Transverse colon (tissue), 4 donors: ENCODE measurements at places on chromosomes 4 and X.

GRCh38 chr4:23931489-23931830, 41.6 kb upstream of the PPARGC1A start:
- DNase-seq: no peak
- H3K27ac ChIP-seq: peak overlapping the region; percentile 66
- H3K4me1 ChIP-seq: peaks cover 6% of the 10 kb centered on the region
- no peaks in the 10 kb centered on the region for H3K36me3 ChIP-seq

- H3K27me3 ChIP-seq: no peaks in the 10 kb centered on the region
- no peaks in the 10 kb centered on the region for H3K36me3 ChIP-seq
- H3K27ac ChIP-seq: no peak overlapping the region
- no peaks in the 10 kb centered on the region for H3K4me1 ChIP-seq
- no peak for DNase-seq
Measured at GRCh38 chr4:119693126-119693525, 64.5 kb upstream of the PDE5A start.

- peak overlapping the region; percentile 53 for H3K4me3 ChIP-seq
- DNase-seq: peak; percentile 20
- peaks cover 4% of the 10 kb centered on the region for H3K4me1 ChIP-seq
- H3K27ac ChIP-seq: peak overlapping the region; percentile 86
- H3K27me3 ChIP-seq: no peaks in the 10 kb centered on the region
Measured at GRCh38 chrX:19886883-19887531, 393 bp downstream of the SH3KBP1 start.

- DNase-seq: no peak
- H3K4me3 ChIP-seq: no peak overlapping the region
- peak overlapping the region; percentile 60 for H3K27ac ChIP-seq
Measured at GRCh38 chrX:154542723-154543424, 3.8 kb downstream of the G6PD start.

DNA sequence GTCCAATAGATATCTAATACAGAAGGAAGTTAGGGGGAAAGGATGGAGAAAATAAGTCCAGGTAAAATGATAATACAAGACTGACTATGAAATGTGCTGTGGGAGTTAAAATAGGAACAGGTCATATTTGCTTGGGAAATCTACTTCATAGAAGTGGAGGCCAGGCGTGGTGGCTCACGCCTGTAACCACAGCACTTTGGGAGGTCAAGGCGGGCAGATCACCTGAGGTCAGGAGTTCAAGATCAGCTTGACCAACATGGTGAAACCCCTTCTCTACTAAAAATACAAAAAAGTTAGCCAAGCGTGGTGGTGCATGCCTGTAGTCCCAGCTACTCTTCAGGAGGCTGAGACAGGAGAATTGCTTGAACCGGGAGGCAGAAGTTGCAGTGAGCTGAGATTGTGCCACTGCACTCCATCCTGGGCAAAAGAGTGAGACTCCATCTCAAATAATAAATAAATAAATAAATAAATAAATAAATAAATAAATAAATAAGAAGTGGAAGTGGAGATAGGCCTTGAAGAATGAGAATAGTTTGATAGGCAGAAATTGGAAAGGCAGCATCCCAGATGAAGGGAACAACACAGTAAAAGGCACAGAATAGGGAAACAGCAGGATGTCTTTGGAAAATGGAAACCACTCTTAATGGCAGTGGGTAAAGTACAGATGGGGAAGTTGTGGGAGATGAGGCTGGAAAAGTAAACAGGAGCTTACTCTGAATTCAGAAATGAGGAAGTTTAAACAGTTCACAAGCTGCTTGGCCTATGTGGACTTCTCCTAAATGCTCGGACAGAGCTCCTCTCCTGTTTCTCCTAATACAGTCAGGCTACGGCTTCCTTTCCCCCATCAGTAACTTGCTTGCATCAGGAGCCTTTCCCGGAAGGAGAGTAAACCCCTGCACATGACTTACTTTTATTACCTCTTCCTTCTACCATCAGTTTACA, 15.1 kb upstream of the GK start:
- no peak overlapping the region for H3K4me3 ChIP-seq
- H3K27me3 ChIP-seq: no peaks in the 10 kb centered on the region
- DNase-seq: no peak
- H3K4me1 ChIP-seq: no peaks in the 10 kb centered on the region
- no peaks in the 10 kb centered on the region for H3K36me3 ChIP-seq

- H3K27me3 ChIP-seq: no peaks in the 10 kb centered on the region
- H3K4me3 ChIP-seq: no peak overlapping the region
- no peak overlapping the region for H3K27ac ChIP-seq
- no peaks in the 10 kb centered on the region for H3K4me1 ChIP-seq
- DNase-seq: no peak
Measured at GRCh38 chrX:22037225-22037624, 5.1 kb downstream of the PHEX start.
